Left hindlimb (tissue), 1 donor: ENCODE measurements at places on chromosomes 7 and 10.

GRCh38 chr7:105304040-105304895 lies 84.5 kb downstream of the SRPK2 start:
- DNase-seq: no peak

- DNase-seq: no peak
Observed at GRCh38 chr7:111486472-111487142, 75.7 kb downstream of the IMMP2L start.

- DNase-seq: no peak
Observed at GRCh38 chr7:74084722-74085578, 1.3 kb downstream of the LIMK1 start.

GRCh38 chr10:119461380-119461779 lies 81.1 kb downstream of the RGS10 start:
- no peak for DNase-seq

DNA sequence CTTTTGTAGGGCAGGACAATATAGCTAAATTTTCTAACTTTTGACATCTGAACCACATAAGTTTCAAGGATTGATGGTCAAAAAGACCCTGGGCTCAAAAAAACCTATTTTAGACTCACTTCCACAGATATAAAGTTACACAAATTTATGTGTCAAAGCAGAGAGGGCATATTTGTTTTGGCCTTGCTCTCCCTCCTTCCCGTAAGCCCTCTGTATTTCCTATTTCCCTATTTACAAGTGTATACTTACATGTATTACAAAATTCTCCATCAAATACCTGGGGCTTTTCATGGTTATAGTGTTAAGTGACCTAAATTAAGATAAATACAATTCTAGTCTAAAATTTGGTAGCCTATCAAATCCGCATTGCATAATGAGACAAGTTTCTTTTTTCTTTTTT lies 2.6 kb downstream of the KDM7A start:
- DNase-seq: no peak

DNA sequence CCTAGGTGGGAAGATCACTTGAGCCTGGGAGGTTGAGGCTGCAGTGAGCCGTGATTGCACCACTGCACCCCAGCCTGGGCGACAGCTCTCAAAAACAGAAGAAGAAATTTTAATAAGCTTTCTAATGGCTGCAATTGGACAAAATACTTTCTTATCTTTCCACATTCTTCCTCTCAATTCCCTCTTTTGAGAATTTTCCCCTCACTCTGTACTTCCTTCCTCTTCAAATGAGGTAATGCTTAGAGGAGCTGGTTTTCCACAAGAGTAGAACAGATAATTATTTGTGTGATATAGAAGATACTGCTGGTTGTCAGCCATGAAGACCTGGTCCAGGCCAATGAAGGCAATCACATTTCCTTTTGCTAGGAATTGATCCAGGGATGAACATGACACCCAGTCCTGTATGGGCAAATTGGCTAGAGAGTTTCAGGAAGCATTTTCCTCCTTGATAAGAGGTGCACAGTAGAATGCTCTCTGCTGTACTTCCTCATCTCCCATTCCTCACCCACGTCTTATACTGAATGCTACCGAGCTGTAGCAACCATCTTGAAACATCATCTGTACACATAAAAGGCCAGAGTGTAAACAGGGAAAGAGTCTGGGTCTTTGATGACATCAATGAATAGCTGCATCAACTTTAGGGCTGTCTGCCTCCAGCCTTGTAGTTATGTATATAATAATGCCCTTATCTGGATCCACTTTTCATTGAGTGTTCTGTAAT lies 103.9 kb downstream of the CDK6 start:
- no peak for DNase-seq

DNA sequence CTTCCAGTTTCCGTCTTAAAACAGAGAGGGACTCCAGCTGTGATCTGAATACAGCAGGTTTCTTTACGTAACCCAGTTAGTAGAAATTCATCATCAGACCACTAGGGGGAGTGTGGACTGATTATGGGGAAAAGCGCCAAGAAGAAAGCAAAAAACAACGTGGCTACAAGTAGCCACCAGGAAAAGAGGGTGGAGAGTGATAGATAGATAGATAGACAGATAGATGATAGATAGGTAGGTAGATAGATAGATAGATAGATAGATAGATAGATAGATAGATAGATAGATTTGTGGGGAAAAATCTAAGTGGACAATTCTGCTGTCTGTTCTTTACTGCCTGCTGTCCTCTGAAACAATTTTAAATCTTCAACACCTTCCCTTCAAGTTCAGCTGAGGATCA lies 12.7 kb upstream of the AKR1B10 start:
- no peak for DNase-seq

DNA sequence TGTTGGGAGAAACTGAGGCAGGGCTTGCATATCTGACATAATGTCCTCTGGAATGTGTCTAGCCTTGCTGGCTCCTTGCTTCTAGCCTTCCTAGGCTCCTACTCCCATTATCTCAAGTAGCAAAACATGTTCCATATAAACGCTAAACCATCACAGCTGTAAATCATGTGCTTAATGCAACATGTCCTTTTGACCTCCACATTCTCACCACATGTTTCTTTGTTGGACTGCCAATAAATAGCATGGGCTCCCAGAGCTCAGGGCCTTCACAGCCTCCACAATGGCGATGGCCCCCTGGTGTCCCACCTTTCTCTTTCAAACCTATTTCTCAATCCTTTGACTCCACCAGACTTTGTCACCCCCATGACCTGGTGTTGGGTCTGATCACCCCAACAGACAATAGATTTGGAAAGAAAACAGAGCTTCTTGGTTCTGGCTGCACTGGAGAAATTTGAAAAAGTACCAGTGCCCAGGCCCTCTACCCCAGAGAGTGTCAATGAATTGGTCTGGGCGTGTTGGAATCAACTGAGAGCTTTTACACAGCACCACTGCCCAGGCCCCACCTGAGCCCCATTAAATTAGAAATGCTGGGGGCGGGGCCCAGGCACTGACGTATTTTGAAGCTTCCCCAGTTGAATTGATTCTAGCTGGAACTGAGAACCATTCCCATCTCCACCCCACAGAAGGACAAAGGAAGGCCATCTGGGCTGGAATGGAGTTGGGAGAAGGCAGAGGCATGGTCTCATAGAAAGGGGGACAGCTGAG lies 41.3 kb upstream of the GGCT start:
- DNase-seq: no peak

DNA sequence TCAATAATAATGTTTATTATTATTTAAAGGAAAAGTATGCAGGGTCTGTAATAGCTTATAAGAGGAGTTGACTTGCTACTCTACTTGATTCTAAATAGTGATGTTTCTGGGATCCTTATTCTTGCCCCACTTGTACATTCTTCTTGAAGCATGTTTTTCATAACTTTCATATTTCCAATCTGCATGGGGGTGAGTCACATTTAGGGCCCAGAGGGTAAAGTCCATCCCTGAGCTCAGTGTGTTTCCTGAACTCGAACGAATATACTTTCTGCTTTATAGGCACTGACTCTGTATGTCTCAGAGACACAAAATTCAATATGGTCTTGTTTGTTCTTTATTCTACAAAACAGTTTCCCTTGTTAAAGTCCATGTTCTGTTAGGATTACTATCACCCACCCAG lies 61.0 kb upstream of the SMIM30 start:
- no peak for DNase-seq

DNA sequence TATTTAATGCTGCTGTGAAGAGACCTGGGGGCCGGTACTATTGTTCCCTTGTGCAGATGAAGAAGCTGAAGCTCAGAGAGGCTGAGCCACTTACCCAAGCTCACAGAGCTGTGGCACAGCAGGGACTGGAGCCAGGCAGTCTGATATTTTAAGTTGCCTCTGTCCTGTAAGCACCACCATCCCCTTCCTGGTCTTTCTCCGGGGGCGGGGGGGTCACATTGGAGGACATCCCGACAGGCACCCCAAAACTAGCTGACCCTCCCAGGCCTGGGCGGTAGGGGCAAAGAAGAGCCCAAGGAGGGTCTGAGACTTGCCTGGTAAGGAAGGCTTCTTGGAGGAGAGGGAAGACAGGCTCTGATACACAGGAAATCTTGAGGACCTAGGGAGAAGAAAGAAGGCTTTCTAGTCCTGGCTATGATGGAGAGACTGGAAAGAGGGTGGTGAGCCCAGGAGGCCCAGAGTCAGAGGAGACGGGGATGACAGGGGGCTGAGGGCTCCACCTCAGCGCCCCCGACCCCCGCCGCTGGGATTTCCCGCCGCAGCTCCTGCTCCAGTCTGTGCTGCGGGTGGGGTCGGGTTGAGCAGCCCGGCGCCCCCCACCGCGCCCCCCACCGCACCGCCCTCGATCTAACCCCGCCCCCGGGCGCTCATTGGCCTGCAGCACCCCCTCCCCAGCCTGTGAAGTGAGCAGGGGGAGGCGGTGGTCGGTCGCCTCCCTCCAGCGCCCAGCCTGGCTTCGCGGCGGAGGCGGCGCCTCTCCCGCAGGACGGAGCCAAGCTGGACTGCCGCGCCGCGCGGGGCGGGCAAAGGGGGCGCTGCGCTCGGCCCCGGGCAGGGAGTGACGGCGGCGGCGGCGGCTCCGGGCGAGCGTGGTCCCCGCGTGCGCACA lies at the start of gene ADCYAP1R1:
Gene ADCYAP1R1 (plus strand): TSS at position 711 of the 889 bp plus-strand sequence. CDS start 10,957 bp downstream, outside the sequence.
- peak; percentile 73 for DNase-seq

DNA sequence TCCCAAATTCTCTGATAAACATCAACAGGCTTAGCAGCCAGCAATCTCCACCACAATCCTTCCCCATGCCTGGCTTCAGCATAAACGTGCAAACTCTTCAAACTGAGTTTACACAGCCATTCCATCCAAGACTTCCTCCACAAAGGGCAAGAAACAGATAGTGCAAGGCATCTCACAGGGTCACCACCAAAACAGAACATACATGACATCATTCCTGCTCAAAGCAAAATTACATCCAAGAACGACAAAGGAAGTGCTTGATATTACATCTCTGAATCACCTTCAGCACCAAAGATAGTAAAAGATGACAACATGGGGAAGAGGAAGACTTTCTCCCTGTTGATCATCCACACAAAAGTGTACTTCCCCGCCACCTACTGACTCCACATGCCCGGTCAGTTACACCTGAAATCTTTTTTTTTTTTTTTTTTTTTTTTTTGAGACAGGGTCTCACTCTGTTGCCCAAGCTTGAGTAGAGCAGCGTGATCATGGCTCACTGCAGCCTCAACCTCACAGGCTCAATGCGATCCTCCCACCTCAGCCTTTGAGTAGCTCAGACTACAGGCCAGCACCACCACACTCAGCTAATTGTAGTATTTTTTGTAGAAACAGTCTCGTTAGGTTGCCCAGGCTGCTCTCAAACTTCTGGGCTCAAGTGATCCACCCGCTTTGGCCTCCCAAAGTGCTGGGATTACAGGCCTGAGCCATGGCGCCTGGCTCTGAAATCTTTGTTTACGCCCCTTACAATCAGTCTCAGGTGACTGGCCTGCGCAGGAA lies 127.5 kb downstream of the PARD3 start:
- DNase-seq: no peak

DNA sequence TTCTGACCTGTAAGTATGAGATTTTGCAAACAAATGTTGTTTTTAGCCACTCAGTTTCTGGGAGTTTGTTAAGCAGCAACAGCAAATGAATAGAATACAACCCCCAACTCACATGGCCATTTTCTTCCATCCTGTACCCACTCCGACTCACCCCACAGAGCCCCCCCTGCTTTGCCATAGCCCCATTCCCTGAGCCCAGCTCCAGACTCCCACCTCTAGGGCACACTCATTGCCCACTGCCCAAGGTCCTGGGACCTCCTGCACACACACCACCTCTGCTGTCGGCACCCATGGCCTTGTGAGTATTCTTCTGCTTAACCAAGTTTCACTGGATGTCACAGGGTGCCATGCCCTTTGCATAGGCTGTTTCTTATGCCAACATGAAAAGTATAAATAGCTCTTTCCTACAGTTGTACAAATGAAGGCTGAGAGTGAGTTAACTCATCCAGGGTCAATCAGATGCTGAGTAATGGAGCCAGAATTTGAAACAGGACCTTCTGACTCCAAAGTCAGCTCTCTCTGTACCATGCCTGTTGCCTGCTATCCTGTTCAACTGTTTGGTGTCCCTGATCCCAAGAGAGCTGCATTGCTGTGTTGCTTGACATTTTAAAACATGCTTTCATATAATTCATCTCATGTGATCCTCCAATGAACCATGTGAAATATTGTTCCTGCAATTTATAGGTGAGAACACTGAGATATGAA lies 367.8 kb upstream of the ZMIZ1 start:
- DNase-seq: no peak

DNA sequence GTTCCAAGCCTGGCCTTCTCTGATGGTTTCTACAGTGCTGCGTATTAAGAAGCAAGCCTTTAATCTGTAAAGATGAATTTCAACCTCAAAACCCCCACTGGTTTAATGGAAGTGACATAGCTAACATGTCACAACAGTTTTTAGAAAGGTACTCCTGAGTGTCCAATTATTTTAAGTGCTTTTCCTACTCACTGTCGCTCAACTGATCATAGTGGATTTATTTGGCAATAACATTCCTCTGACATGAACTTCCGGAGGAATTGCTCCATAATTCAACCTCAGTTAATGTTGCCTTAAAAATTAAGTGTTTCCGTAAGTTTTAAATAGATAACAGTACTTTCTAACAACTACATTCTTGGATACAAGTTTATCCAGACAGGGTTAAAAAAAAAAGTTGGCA lies 57.5 kb downstream of the AGMO start:
- DNase-seq: no peak

- DNase-seq: no peak
Observed at GRCh38 chr10:127813290-127813689, 76.3 kb downstream of the FOXI2 start.

DNA sequence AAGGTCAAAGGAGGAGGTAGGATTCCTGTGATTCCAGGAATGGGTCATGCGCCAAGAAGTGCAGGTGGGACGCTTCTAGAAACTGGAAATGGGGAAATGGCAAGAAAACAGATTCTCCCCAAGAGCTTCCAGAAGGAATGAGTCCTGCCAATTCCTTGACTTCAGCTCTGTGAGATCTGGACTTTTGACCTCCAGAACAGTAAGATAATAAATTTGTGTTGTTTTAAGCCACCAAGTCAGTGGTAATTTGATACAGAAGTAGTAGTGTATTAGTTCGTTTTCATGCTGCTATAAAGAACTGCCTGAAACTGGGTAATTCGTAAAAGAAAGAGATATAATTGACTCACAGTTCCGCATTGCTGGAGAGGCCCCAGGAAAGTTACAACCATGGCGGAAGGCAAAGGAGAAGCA lies 178.6 kb upstream of the GALNT17 start:
- DNase-seq: no peak

DNA sequence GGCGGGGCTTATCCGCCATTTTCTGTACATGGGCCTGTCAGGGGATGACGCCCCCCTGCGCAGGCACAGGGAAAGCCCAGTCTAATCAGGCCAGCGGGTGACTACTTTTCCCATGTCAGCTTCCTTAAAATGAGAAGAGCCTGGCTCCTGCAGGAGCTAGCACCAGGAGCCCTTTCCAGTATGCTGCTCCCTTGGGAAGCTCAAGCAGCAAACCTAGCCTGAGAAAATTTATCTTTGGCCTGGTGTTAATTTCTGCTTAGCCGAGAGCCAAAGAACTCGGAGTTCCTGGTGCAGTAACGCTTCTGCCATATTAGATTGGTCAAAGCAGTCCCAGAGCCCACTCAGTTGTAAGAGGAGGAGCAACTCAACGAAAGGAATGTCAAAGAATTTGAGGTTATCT lies 239.0 kb upstream of the PHYHIPL start:
- DNase-seq: no peak
